ENCODE measurements at places on chromosomes 1 and 21.

DNA sequence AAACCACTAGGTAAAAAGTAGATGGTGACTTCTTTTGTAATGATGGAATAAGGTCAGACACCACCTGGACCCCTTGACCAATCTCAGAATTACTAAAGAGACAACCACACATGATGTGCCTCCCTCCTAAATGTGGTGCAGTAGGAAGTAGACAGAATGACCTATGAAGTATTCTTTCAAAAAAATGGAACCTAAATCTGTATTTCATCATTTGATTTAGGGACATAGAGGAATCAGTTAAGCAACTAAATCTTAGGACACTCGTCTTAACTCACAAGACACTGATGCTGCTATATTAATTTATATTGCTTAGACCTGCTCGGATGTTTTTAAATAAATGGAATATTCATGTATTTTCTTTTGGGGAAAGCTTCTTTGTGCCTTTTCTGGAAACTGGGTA lies 80.9 kb upstream of the IRF2BP2 start:
- DNase-seq: no peak

- no peak for DNase-seq
Measured at GRCh38 chr1:55305735-55306134, 90.6 kb upstream of the USP24 start.

DNA sequence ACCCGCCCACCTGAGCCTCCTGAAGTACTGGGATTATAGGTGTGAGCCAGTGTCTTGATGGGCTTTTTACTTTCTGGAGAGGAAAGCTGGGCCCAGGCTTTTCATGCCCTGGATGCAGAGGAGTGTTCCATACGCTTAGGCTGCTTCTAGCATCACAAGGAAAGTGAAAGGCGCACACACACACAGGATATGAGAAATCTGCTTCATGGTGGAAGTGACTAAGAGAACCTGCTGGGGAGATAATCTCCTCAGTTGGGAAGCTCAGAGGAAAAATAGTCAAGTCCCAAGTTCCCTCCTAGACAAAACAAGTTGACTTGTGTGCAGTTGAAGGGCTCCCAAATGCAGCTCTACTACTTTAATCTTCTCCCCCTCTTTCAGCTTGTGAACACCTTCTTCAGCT lies 2.2 kb downstream of the NUDC start:
- peak; percentile 70 for DNase-seq

- no peak for DNase-seq
Measured at GRCh38 chr1:55259911-55260609, 44.9 kb upstream of the USP24 start.

- DNase-seq: peak; percentile 23
Measured at GRCh38 chr21:33971492-33972013, 55.9 kb upstream of the ATP5PO start.

DNA sequence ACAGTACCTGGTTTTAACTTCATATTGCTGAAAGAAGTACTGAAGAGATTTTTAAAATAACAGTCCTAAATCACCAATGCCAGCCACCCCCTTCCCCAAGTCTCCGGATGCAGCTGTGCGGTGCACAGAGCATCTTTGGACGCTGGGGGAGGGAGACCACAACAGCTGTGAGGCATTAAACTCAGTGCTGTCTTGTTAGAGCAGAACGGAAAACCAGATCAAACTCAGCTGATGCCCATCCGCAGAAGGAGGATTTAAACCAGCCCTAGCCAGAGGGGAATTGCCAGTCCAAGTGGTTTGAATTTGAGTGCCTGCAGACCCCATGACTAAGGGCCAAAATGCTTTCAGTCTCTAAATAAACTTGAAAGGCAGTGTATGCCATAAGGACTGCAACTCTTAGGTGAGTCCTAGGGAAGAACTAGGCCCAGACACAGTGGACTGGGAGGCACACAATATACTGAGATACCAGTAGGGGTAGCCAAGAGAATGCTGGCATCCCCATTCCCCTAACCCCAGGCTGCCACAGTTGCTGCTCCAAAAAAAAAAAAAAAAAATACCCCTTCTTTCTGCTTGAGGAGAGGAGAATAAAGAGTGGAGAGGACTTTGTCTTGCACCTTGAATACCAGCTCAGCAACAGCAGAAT lies 576.2 kb downstream of the NEGR1 start:
- DNase-seq: no peak

DNA sequence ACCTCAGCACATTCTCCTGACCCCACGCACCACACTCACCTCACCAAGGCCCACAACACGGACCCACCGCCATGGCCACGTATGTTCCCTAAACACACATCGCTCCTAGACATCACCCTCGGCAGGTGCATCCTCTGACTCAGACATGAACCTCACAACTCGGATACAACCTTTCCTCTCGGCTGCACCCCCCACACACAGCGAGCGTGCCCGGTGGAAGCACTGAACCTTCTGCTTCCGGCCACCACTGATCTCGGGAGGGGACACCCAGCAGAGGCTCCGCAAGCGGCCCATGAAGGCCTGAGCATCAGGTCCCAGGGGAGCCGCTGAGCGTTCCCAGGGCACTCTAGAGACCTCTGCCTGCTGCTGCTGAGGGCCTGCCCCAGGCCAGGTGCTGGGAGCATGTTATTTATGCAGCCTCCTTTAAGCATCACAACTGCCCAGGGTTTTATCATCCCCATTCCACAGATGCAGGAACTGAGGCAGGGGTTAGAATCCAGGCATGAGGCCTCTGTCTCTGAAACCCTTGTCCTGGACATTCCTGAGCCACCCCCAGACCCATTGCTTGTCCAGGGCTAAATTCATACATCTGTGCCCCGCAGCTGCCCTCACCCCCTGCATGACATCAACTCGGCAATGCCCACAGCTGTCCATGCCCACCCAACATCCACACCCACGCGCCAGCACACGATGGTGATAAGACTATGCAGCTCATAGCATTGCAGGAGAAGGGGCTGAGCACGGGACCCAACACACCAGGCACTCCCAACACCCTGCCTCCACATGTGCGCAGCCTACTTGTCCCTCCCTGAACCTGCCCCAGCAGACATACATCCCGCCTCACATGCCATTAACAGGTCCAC lies 27.0 kb downstream of the SDC3 start:
- DNase-seq: no peak

DNA sequence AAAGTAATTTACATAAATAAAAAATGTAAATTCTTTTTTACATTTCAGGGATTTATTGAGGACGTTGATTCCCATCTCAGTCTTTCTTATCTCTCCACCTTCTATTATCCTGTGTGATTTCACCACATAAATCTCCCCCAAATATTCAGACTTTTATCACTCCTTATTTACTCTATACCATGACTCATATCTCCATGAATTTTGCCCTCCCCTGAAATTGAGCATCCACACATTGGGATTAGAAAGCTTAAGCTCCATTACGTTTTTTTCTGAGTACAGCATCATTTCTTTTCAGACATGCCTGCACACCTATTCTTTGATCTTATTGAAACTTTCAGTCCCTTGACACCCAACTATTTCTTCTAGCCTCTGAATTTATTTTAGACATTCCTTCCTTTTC lies 111.2 kb downstream of the IFI44 start:
- peak; percentile 31 for DNase-seq

DNA sequence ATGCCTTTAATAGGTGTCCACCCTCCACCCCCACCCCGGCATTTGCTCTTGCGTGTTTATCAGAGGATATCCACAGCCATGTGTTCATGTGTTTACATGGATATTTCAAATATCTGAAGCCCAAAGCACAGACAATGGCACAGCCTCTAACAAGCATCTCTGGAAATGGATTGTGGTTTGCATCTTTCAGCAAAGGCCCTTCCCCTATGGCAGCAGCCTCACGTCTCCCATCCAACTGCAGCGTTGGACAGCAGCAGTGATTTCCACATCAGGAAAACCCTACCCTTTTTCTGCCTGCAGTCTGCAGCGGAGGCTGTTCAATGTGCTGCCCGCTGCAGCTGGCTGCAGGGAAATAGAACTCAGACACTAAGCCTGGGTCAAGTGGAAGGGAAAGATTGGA lies 1.6 kb downstream of the RASSF5 start:
- DNase-seq: no peak

DNA sequence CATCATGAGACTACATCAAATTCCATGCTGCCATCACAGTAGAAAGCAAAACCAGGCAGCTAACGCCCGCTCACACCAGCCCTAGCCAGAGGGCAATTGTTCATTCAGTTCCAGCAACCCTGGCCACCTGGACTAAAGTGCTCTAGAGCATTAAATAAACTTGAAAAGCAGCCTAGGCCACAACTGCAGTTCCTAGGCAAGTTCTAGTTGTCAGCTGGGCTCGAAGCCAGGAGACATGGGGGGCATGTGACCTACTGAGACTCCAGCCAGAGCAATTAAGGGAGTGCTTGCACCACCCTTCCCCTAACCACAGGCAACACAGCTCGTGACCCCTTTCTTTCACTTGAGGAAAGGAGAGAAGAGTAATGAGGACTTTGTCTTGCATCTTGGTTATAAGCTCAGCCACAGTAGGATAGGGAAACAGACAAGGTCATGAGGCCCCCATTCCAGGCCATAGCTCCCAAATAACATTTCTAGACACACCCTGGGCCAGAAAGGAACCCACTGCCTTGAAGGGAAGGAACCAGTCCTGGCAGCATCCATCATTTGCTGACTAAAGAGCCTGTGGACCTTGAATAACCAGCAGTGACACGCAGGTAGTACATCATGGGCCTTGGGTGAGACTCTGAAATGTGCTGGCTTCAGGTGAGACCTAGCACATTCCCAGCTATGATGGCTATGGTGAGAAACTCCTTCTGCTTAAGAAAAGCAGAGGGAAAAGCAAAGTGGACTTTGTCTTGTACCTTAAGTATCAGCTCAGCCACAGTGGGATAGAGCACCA lies 77.0 kb downstream of the ZZZ3 start:
- DNase-seq: peak; percentile 24

- DNase-seq: no peak
Measured at GRCh38 chr1:65668368-65668767, 124.3 kb upstream of the PDE4B start.

All from brain microvascular endothelial cell (primary cell).